ENCODE measurements at places on chromosomes 3 and 15.

- DNase-seq, result no peak
These were observed 63.2 kb upstream of the ATP11B start for GRCh38 chr3:182729903-182730674.

- DNase-seq, result no peak
These were observed 49.2 kb downstream of the RYK start for GRCh38 chr3:134201201-134202130.

DNA sequence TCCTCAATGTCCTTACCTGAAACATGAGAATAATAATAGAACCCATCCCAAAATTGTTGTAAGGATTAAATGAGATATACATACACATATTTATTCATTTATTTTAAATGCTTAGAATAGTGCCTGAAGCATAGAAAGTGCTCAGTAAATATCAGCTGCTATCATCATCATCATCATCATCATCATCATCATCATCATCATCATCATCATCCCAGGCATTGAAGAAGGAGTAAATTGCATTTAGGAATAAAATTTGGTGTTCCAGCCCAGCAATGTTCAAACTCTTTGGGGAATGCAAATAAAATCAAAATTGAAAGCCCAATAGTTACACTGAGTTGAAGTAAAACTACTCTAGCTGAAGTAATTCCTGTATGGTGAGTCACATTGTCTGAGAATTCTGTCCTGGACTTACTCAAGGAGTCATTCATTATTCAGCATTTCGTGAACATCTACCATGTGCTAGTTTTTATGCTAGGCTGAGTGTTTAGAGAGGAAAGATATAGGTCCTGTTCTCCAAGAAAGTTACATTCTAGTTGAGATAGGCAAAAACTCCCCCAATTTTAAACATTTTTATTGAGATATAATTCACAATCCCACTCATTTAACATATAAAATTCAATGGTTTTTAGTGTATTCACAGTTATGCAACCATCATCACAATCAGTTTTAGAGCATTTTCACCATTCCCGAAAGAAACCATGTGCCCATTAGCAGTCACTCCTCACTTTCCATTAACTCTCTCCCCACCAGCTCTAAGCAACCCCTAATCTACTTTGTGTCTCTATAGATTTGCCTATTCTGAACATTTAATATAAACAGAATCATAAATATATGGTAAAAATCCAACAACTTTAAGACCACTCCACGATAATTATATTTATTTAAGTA is 107.2 kb downstream of the FRMD5 start:
- DNase-seq, result no peak

DNA sequence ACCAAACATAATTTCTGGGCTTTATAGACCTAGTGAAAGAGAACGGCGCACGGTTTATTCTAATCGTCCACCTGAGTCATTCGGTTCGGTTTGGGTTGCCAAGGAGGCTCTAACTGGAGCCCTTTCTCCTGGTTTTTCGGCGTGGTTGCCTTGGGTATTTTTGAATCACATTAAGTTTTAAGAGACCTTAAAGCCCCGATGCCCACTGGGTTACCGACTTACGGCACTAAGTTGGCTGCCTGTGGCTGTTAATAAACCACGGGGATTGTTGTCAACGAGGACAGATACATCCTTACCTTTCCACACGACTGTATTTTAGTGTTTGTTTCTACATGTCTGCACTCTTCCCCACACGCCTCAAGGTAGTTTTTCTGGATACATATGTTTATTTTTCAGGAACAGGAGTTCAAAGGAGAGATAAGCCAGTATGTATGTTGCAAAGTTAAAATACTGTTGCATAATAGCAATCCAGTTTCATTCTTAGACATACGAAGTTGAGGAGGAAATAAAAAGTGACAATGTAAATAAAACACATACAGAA is 1.2 kb upstream of the ANP32A start:
- no peak for DNase-seq

DNA sequence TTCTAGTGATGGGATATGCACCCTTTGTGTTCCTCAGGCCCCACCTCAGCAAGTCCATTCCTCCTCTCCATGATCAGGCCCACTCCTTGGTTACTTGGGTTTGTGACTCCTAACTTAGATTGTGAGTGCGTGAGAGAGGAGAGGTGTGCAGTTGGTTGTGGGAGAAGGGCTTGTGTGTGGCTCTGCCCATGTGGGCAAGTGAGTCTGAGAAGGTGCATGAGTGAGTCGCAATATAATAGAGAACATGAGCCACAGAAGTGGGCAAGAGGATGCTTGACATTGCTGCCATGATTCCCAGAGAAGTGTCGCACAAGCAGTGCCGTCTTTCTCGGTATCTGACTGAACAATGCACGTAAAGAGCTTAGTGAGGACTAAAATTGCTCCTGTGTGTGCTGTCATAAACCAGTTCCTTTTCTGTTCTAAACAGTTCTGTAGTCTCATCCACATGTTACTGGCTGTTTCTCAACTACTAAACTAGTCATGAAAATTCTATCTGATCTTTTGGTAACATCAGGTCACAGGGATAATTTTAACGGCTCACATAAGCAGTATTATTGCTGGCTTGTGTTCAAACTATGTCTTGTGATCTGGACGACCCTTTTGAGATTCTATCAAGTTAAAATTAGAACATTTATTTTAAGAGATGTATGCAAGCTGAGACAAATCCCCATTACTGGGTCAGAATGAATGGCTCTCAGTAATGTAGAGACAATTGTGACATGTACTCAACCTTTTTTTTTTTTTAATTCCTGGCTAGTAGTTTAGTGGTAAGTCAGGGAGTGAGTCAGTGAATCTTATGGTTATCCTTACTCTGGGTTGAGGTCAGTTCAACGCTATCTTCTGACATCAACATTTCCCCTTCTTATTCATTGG is 25.6 kb downstream of the GYG1 start:
- no peak for DNase-seq

GRCh38 chr3:107985496-107985895 is 105.3 kb downstream of the CD47 start:
- DNase-seq, result no peak

DNA sequence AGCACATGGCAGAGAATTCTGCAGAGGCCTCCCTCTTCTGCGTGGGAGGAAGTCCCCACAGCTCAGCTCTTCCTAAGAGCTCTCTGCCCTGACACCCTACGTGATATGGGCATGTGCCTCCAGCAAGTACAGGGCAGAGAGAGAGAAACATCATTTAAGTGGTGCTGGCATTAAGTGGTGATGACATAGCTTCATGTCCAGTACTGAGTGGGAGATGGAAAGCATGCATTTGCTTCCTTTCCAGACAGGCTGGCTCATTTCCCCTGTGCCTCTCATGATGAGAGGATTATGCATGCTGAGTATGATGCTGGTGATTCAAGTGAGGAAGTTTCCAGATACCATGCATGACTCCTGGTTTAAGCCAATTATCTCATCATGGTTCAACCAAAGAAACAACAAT is 26.9 kb downstream of the BFSP2 start:
- no peak for DNase-seq

- no peak for DNase-seq
These were observed 150.8 kb upstream of the KCNMB2 start for GRCh38 chr3:178385280-178385952.

DNA sequence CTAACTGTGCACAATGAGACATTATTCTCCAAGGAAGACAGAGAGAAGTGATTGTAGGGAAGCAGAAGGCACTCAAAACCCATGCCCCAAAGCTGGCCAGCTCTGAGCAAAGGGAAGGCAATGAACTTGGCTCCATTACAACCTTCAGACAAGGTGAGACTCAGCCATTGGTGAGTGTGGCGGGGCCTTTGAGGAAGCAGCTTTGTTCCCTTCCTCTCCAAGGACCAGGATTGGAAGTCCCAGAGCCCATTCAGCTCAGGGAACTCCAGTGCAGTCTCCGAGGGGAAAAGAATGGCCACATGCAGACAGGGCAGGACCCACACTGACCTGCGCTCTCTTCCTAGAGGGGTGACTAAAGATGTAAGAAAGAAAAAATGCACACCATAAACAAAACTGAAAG is 23.1 kb downstream of the HEG1 start:
- DNase-seq, result no peak

- DNase-seq, result no peak
These were observed 145.5 kb downstream of the SQOR start for GRCh38 chr15:45780352-45780751.

GRCh38 chr3:57036952-57037351 is 23.5 kb upstream of the SPATA12 start:
- DNase-seq, result no peak

- DNase-seq, result no peak
These were observed 267.3 kb downstream of the RORA start for GRCh38 chr15:60961541-60962485.

DNA sequence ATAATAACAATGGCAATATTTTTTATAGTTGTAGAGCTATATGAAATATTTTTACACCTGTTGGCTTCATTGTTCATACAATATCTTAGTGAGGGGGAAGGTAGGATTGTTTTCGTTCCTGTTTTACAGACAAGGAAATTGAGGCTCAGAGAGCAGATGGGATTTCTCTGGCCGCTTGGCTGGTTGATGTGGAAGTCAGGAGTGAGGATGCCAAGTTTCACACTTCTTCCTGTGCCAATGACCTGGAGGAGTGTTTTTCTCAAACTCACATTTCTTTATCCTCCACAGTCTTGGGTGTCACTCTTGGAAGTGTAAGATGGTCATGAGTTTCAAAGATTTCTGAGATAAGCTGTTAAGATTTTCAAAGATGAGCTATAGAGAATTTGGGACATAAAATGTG is 50.6 kb downstream of the LPP start:
- DNase-seq, result no peak

DNA sequence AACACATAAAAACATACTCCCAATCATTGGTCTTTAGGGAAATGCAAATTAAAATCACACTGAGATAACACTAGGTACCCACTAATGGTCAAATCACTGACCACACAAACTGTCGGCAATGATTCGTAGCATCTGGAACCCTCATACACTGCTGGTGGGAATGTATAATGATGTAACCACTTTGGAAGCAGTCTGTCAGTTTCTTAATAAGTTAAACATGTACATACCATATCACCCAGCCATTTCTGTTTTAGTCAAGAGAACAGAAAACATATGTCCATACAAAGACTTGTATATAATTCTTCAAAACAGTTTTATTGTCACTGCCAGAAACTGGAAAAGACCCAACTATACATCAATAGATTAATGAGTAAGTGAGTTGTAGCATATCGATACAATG is 63.3 kb upstream of the LRRC3B start:
- no peak for DNase-seq

DNA sequence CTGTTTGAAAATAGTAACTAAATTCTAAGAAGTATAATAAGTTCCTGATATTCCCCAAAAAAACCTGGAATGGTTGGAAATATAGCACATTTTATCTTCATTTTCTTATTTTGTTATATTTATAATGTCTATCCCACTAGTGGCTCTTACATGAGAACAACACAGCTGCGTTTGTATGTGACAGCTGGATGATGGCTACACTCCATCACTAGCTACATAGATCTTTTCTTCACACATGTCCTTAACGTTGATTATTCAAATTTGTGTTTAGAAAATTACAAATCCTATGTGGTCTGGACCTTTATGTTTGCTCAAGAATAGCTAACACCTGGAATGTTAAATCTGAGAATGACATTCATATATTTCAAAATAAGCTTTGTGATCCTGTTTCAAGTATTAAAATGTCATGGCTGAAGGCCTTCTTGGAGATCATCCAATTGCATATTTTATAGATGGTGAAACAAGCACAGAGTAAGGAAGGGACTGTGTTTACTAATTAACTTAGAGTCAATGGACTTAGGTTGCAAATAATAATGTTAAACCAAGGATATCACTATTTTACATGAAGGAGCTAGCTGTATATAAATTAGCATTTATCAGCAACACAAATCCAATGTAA is 60.8 kb downstream of the ATP13A5 start:
- DNase-seq, result no peak

- DNase-seq, result no peak
These were observed 221.7 kb upstream of the TLE3 start for GRCh38 chr15:70319466-70319865.

DNA sequence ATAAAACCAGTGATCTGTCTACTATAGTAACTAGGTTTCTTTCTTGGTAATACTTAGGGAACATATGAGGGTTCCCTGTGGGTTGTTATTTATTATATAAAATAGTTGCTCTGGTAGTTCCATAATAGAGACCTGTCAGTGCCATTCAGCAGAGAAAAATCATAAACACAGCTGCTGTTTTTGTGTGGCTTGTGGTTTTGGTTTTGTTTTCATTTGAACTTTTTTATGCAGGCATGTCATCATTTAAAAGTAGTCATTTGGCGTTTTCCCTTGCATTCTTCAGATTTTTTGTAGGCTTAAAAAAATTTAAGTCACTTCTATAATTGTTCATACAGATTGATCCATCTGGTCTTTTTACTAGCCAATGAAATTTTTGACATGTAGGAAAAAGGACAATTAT is 47.9 kb downstream of the PIK3CA start:
- DNase-seq, result no peak

- no peak for DNase-seq
These were observed 49.8 kb downstream of the SGO1 start for GRCh38 chr3:20136231-20136630.

DNA sequence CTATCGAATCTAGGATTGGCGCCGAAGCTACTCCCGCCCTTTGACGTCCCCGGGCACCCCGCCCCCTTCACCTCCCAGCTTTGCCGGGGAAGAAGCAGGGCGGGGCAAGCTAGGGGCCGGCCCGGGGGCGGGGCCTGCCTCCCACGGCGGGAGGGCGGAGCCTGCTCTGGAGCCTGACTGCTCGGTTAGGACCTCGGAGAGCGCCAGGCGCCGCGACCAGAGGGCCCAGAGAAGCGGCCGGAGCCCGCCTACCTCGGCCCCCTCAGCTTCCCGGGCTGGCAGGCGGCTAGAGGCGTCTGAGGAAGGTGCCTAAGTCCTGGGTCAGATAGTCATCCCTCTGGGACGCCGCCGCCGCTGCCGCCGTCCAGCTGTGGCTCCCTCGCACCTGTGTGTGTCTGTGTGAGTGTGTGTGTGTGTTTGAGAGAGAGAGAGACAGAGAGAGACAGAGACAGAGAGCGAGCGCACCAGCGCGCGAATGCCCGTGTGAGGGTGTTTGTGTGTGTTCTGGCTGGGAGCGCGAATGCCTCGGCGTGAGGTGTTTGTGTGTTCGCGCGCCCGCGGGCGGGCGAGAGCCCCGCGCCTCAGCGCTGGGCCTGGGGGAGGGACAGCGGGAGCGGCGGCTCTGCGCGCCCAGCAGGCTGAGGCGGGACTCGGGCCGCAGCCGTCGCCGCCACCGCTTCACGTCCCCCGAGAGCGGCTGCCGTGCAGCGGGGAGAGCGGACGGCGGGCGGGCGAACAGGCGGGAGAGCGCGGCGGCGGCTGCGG is at the start of gene STXBP5L:
Gene STXBP5L (plus strand): TSS at position 176 of the 765 bp plus-strand sequence. CDS start 1,374 bp downstream, outside the sequence.
- no peak for DNase-seq

GRCh38 chr3:12507591-12508281 is 23.5 kb downstream of the TSEN2 start:
- no peak for DNase-seq

GRCh38 chr3:27848826-27849225 is 126.7 kb upstream of the EOMES start:
- no peak for DNase-seq
